ENCODE measurements at places on chromosomes 16 and 17.

DNA sequence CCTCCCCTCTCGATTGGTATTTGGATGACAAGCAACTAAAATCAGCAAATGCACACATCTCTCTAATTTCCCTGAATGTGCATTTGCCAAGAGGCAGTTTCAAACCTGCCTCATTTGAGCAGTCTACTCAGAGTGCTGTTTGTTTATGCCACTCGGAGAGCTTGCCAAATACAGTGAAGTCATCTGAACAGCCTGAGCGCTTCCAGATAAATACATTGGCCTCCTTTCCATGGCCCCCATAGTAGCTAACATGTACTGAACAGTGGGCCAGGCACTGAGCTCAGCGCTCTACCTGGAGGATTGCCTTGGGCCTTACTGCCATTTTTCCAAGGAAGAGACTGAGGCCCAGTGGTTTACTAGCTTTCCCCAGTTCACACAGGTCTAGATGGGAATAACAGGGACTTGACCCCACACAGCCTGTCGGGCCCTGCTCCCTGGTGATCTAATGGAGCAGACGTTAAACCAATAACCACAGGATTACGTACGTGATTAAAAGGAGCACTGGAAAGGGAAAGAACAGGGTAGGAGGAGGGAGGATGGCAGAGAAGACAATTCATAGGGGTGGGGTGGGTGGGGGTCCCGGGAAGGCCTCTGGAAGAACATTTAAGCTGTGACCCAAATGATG, 18.7 kb upstream of the ANKRD40CL start:
- no peak for DNase-seq

- DNase-seq = no peak
Measured at GRCh38 chr16:78116946-78117345, 17.5 kb downstream of the WWOX start.

GRCh38 chr16:1035066-1035415, 37.5 kb upstream of the SSTR5 start:
- DNase-seq = no peak

DNA sequence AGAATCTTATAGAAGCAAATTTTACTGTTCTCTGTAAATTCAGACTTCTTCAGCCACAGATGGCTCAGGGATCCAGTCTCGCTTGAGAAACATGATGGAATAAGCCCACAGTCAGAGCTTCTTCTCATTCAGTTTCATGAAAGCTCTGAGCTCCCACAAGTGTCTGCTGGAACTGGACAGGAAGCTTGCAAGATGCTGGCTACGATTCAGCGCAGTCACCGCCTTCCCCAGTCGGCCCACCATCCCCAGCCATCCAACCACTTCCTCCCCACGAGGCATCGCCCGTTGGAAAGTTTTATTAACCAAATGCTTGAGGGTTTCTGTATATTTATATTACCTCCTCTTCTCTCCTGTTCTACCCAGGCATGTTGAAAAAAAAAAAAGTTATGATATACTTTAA, 171.7 kb downstream of the ZFHX3 start:
- no peak for DNase-seq

GRCh38 chr16:81645266-81645694, 133.8 kb upstream of the PLCG2 start:
- no peak for DNase-seq

- no peak for DNase-seq
Measured at GRCh38 chr17:19487024-19487600, 46.5 kb upstream of the SLC47A1 start.

DNA sequence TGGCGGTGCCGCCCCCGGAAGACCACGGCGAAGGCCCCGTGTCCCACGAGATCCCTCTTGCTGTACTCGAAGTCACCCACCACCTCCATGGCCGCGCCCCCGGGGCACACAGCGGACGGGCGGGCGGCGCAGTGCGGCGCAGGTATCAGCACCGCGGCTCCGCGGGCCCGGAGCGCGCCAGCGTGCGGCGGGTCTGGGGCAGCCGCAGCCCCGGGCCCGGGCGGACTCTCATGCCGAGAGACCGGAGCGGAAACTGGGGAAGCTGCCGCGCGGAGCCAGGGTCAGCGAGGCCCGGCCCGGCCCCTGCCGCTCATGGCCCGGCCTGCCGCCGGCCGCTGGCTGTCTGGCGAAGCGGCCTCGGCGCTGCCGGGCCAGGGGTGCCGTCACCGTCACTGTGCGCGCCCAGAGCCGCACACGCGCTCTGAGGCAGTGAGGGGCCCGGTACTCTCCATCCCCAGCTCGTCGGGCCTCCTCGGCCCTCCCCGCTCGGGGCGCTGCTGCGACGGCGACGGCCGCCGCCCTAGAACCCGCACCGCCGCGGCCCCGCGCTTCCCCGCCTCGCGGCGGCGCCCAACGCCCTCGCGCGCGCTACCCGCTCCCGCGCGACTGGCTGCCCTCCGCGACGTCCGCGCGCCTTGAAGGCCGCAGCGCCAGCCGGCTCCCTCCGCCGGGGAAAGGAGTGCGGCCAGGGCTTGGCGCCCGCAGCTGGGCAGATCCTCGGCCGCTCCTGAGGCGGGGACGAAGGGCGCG, at the start of gene ULK2:
ULK2 (minus strand) TSS at position 608 of the 750 bp plus-strand sequence; CDS start at position 89, 519 bp downstream.
- DNase-seq = peak; percentile 54

DNA sequence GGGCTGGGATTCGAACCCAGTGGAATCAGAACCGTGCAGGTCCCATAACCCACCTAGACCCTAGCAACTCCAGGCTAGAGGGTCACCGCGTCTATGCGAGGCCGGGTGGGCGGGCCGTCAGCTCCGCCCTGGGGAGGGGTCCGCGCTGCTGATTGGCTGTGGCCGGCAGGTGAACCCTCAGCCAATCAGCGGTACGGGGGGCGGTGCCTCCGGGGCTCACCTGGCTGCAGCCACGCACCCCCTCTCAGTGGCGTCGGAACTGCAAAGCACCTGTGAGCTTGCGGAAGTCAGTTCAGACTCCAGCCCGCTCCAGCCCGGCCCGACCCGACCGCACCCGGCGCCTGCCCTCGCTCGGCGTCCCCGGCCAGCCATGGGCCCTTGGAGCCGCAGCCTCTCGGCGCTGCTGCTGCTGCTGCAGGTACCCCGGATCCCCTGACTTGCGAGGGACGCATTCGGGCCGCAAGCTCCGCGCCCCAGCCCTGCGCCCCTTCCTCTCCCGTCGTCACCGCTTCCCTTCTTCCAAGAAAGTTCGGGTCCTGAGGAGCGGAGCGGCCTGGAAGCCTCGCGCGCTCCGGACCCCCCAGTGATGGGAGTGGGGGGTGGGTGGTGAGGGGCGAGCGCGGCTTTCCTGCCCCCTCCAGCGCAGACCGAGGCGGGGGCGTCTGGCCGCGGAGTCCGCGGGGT, at the start of gene CDH1:
CDH1 (plus strand) TSS at position 247 of the 684 bp plus-strand sequence; CDS start at position 371, 124 bp downstream.
- peak; percentile 39 for DNase-seq

Measured in CD4-positive, alpha-beta T cell treated with Interleukin-21 for 1 hour (primary cell).